Endothelial cell (in vitro differentiated cells): ENCODE measurements at places on chromosomes 11 and 22. TPM values are rescaled to one million over a fixed set of nuclear protein-coding genes. Genes with fewer than 3 reads are reported as not detected.

The SAA2 gene
- not detected for total RNA-seq

The FAT3 gene
- 17.6 TPM for total RNA-seq

The SLC17A6 gene
- not detected for total RNA-seq

The SMTNL1 gene
- 45.2 TPM for total RNA-seq

The FBLN1 gene
- 238 TPM for total RNA-seq

The SHISAL1 gene
- 6.5 TPM for total RNA-seq

The CRYBB3 gene
- 0.97 TPM for total RNA-seq

The ACR gene
- 2.8 TPM for total RNA-seq

The SULT4A1 gene
- 16.5 TPM for total RNA-seq

DNA sequence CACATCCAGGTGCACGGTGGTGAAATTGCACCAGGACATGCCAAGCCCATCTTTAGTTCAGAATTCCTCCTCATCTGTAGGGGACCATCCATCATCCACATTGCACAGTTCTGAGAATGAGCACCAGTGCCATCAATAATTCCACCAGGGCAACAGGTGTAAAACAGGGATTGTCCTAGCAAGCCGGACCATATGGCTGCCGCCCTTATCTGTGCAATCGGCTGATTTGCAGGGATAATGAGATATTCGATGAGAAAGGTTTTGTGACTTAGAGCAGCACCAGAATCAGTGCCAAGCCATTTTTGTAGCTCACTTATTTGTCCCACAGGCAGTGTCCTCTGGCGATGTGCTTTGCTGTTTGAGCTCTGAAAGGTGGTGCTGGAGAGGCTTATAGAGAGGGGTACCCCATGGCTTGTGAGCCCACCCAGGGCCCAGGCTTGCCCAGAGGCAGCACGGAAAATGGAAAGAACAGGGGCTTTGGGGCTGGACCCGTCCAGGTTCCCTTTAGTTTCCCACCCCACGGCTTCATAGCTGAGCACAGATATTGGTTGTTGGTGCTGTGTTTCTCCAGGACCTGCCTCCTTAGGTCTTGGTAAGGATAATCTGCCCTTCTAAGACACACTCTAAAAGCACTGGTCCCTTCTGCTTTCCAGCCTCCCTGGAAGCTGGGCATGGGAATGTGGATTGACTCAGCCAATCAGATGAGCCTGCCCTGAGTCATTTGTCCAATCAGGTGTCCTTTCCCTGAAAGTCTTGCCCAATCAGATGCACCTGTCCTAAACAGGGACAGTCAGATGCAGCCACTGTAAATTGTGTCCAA, 84.0 kb upstream of the SHANK2 start:
- no peak for DNase-seq

DNA sequence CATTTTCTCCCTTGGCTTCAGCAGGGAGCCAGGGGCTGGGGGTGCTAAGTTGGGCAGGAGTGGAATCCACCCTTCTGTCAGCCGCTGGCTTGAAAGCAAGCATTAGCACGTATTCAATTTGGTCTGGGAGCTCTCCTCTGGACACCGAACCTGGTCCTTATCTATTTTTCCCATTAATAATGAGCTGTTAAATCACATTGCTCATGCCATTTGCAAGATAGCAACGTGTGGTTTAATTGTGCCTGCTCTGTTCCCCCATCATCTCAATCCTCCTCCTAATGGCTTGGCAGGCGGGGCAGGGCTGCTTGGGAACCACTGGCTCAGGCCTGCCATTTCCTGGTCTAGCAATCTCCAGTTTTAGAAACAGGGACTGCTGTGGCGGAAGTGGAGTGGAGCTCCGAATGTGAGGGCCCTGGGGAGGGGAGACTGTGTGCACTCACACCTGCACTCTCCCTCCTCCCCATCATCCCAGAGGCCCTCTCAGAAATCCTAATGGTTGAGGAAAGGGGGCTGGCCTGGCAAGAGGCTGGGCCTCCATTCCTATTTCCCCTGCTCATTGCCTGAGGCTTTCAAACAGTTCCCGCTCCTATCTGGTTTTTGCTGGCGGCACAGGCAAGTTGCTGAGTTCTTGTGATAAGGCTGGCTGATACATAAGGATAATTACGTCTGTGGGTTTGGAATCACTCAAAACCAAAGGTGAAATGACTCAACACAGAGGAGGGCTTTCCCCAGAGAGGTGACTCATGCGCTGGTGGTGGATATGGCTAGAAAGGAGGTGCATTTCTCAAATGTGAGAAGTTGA, 201.2 kb upstream of the E2F8 start:
- no peak for DNase-seq

DNA sequence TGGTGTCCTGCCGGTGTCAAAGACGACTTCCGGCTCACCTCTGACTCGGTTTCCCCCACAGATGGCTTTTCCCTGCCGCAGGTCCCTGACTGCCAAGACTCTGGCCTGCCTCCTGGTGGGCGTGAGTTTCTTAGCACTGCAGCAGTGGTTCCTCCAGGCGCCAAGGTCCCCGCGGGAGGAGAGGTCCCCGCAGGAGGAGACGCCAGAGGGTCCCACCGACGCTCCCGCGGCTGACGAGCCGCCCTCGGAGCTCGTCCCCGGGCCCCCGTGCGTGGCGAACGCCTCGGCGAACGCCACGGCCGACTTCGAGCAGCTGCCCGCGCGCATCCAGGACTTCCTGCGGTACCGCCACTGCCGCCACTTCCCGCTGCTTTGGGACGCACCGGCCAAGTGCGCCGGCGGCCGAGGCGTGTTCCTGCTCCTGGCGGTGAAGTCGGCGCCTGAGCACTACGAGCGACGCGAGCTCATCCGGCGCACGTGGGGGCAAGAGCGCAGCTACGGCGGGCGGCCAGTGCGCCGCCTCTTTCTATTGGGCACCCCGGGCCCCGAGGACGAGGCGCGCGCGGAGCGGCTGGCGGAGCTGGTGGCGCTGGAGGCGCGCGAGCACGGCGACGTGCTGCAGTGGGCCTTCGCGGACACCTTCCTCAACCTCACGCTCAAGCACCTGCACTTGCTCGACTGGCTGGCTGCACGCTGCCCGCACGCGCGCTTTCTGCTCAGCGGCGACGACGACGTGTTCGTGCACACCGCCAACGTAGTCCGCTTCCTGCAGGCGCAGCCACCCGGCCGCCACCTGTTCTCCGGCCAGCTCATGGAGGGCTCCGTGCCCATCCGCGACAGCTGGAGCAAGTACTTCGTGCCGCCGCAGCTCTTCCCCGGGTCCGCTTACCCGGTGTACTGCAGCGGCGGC, 5.5 kb downstream of the B3GNT6 start:
- DNase-seq = peak; percentile 56

- no peak for DNase-seq
Observed at GRCh38 chr11:101612481-101612880, 28.7 kb upstream of the TRPC6 start.

GRCh38 chr22:24706732-24707469, 67.6 kb downstream of the PIWIL3 start:
- no peak for DNase-seq

DNA sequence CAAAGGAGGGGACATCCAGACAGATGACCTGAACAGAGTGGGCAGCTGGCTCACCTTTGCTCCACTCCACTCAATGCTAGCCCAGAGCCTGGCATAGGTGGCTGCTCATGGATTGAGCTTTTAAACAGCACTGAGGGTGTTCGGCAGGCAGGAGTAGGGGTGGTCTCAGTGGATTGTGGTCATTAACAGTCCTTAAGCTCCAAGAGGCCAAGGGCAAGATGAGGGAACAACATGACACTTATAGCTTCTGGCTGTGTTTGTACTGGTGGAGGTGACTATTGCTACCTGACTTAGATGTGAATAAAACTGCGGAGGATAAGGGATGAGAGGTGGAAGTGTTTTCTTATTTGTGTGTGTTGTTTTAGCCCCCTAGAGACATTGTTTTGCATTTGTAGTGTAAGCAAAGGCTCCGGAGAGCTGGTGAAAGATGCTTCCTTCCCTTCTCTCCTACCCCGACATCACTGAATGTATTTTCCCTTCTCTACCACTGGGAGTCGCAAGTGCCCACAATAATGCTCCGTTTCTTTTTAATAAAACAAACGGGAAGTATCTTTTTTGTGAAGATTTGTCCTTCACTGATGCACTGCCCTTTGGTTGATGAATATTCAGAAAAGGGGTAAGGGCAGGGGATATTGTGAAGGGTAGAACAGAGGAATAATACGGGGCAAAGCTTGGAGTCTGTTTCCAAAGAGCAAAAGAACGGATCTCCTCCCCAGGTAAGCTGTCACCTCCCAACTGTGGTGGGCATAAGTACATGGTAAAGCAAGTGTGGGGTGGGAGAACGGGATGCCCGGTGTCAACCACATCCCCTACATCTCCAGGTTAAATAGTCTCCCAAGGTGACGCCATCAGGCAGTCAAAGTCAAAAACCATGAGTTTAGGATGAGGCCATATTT, 27.5 kb upstream of the MTNR1B start:
- no peak for DNase-seq

GRCh38 chr22:27420195-27420816, 381.2 kb downstream of the MN1 start:
- DNase-seq = no peak

- no peak for DNase-seq
Observed at GRCh38 chr11:35288817-35289541, 130.4 kb downstream of the SLC1A2 start.

DNA sequence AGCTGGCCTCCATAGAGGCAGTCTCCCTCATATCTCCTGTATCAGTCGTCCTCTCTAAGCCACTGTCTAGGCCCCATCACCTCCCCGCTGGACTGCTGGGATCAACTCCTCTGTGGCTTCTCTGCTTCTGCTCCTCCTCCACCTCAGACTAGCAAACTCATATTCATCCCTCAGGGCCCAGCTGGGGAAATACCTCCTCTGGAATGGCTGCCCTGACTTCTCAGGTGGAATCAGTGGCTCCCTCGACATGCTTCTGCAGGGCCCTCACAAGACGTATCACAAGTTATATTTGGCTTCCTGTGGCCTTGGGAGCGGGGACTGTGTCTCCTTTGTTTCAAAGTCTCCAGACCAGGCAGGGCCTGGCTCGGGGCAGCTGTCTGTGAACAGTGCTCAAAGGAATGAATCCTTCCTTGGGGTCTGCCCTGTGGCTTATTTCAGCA, 10.0 kb downstream of the SLC29A2 start:
- no peak for DNase-seq

GRCh38 chr11:14065141-14065540, 102.6 kb downstream of the SPON1 start:
- DNase-seq = no peak

DNA sequence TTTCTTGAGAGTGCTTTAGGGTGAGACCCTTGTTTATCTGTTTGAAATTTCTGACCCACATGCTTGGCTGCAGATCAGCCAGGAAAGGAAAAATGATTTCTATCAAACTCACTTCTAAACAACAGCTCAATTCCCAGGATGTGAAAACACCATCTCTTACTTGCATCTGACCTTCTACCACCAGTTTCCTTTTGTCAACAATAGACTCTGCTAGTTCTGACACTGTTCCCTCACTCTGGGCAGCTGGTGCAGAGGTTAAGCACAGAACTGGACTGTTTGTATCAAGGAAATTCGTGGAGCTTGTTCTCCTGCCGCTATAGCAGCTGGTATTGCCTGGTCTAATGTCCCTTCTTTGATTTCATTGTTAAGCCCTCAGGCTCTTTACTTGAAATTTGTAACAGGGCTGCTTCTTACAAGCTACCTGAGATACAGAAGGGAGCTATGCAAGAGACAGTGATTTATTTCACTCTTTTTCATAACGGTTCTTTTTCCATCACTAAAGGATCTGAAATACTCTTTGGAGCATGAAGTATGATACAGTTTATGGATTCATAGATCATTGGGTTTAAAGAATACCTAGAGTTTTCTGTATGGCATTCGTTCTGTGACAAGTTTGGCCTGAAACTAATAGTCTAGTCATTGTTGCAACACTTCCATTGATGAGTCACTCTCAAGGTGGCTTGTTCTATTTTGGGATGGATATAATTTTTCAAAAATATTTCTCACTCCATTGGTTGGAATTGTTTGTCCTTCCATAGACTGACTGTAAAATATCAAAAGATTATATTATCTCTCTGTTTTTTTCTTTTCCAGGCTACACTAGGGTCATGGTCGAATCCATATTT, 178.2 kb upstream of the ZC3H12C start:
- peak; percentile 9 for DNase-seq

- no peak for DNase-seq
Observed at GRCh38 chr11:105092256-105093239, 47.0 kb downstream of the CARD18 start.

DNA sequence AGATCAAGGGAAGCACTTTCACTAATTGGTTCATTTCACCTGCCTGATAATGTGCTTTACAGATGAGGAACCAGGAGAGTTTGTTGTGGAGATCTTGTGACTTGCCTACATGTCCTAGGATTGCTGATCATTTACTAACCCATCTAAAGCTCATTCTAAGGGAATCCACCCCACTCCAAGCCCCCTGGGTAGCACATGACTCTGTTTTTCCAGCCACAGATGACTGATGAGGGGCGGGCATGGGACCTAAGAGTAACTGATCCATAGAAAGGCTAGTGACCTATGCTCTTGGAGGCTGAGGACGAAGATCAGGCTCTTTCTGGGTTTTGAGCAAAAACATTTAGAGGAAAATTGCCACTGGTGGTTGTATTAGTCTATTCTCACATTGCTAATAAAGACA, 378.1 kb downstream of the CADM1 start:
- DNase-seq = no peak

DNA sequence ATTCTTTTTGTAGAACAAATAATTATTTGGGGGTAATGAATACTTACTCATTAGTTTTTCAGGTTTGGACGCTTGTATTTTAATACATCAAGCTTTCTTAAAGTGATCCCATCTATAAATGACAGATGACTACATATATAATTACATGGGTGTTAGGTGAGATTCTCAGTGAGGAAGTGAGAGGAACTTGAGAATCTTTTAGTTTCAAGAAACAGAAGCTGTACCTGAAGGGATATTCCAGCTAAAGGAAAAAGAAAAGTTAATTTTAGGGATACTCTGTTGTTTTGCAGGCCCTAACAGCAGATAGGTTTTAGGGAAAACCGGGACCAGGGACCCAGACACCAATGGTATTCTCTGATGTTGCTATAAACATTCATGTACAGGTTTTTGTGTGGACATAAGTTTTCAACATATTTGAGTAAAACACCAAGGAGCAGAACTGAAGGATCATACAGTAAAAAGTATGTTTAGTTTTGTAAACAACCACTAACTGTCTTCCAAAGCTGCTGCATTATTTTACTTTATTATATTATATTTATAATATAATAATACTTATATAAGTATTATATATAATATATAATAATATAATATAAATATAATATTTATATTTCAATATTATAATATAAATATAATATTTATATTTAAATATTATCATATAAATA, 24.1 kb upstream of the PHOX2A start:
- no peak for DNase-seq

GRCh38 chr11:10673501-10674062, 20.0 kb downstream of the IRAG1 start:
- DNase-seq = no peak

GRCh38 chr11:61477727-61478148, 30.8 kb upstream of the LRRC10B start:
- peak; percentile 69 for DNase-seq

GRCh38 chr11:115144914-115145313, 359.3 kb downstream of the CADM1 start:
- DNase-seq = no peak

DNA sequence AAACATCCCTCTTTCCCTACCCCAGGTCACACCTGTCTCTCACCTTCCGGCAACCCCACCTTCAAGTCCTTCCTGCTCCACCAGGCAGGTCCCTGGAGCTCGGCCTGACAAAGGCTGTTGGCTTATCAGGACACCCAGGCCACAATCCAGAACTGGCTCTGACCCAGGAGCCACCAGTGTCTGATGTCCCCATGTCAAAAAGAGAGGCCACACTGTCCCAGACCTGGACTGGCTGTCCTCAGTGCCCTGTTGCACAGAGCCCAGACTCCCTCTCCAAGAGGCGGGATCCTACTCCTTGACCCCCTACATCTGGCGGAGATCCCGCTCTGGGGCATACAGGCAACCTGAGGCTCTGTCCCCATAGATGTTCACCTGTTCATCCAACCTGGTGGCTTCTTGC, 116.0 kb downstream of the MN1 start:
- no peak for DNase-seq
